Activated naive CD4-positive, alpha-beta T cell treated with anti-CD3 and anti-CD28 coated beads, Interleukin-2, amount 10 ng/mL, durations not matched to agents 7 days and 5 days (primary cell): ENCODE measurements at places on chromosomes 5 and 9.

GRCh38 chr9:107119735-107120134 lies 163.3 kb upstream of the RAD23B start:
- no peak for DNase-seq

- no peak for DNase-seq
These were observed 888 bp downstream of the RABGAP1 start for GRCh38 chr9:122941582-122942234.

GRCh38 chr9:129587487-129588262 lies 33.2 kb downstream of the C9orf50 start:
- no peak for DNase-seq

GRCh38 chr9:115690786-115691496 lies 462.6 kb upstream of the PAPPA start:
- no peak for DNase-seq

DNA sequence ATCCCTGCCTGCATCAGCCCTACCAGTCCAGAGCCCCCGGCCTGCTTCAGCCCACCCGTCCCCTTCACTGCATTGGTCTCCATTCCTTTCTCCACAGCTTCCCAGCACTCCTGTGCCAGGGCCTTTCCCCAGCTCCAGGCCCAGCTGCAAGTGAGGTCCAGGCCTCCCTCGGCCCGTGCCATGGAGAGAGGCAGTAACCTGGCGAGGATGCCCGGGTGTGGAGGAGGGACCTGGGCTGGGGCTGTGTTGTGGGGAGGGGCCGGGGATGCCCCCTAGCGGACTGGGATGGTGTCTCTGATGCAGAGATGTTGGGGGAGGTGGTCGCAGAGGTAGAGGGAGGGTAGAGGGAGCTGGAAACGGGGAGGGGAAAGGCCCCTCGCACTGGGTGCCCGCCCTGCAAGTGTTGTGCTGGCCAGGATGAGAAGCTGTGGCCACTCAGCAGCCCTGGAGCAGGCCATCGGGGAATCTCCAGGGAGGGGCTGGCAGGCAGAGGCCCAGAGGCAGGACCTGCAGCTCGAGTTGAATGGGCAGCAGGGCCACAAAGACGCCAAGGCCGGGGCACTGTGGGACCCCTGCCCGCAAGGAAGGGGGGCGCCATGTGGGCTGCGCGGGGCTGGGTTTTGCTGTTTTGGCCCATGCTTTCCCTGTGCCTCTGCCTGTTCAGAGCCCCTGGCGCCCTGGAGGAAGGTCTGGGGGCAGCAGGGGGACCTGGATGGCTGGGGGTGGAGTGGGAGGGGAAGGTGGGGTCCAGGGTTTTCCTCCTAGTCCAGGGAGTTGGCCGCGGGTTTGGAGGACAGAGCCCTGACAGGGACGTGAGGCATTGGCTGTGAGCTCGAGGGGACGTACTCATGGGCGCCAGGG lies 26.0 kb upstream of the NKD2 start:
- DNase-seq, result no peak

GRCh38 chr9:68964765-68965164 lies 49.1 kb downstream of the PRKACG start:
- no peak for DNase-seq

DNA sequence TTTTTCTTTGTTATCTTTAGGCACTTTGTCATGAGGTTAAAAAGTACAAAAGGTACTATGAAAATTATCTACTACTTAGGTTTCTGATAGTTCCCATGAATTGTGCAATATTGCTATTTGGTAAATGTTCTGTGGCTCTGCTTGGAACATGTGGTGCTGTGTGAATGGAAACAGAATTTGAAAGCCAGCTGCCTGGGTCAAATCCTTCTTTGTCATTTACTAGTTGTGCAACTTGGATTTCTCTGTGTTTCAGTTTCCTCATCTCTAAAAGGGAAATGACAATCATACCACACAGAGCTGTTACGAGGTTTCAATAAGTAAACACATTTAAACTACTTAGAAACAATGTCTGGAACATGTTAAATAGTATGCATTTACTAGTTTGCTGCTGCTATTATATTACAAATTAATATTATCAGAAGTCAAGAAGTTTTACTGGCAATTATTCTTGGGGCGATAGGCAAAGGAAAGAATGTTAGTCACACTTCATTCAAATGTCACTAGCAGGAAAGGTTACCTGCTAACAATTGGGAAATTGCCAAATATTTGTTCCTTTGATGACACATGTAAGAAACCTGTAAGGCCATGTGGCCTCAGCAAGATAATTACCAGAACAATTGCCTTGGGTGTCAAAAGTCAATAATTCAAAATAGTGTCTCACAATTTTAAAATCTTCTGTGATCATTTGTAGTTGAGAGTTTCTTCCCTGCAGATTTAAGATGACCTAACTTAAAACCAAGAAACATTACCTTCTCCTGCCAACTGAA lies 184.8 kb downstream of the KIAA0825 start:
- no peak for DNase-seq

- no peak for DNase-seq
These were observed 261.6 kb upstream of the VLDLR start for GRCh38 chr9:2359891-2360471.

GRCh38 chr5:140165101-140165922 lies 9.7 kb upstream of the CYSTM1 start:
- DNase-seq, result no peak

DNA sequence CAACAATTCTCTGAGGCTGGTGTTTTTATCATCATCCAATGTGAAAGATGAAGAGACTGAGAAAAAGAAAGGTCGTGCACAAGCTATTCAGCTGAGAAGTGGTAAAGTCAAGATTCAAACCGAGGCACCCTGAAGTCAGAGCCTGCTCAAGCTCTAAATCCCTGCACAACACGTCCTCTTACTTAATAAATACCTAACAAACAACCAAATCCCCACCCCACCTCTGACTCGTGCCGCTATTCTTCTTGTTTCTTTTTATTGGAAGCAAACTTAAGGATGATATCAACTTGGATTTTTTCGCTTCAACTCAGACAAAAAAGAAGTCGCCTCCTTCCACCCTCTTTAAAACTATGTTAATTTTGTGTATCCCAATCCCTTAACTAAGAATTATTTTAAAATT lies 140.2 kb downstream of the CEP120 start:
- no peak for DNase-seq

GRCh38 chr9:20872340-20872977 lies 159.0 kb downstream of the HACD4 start:
- no peak for DNase-seq

DNA sequence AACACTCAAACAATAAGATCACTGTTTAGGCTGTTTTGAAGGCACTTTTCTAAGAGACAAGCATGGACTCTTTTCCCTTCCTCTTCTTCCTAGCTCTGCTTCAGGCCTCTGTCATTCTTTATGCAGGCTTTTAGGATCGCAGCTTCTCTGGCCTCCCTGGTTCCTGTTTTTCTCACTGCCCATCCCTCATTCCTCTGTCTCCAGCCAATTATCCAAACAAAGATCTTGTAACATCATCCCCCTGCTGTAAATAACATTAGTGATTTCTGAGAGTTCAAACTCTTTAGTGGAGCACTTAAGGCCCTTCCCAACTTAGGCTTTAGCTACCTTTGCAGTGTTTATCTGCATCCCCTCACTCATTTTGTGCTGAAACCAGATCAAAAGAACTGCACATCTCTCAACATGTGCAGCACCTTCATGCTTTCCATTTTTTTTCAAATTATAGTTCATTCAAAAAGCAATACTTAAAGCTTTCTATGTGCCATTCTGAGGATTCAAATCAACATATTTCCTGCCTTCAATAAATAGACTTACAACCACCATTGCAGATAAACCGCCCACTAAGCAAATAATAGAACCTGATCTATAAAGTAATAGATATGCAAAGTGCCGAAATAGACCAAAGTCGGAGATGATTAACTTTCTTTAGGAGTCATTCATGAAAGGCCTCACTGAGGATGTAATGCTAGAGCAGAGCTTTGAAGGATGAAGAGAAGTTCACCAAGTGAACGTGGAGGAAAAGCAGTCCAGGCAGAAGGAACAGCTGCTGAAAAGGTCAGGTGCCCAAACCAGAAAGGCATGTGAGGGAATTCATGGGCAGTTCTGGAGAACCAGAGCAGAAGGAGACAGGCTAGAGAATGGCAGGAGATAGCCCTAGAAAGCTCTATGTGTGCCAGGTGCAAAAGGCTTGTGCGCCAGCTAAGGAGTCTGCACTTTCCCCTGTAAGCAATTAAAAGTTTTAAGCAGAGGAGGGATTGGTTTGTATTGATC lies 95.8 kb upstream of the ZNF366 start:
- DNase-seq, result no peak

DNA sequence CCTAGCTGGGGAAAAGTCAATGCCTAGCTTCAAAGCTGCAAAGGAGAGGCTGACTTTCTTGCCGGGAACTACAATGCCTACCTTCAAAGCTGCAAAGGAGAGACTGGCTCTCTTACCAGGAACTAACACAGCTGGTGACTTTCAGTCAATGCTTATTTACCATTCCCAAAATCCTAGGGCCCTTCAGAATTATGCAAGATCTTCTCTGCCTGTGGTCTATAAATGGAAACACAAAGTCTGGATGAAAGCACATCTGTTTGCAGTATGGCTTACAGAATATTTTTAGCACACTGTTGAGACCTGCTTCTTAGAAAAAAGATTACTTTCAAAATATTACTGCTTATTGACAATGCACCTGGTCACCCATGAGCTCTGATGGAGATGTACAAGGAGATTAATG lies 259.4 kb downstream of the PLK2 start:
- no peak for DNase-seq

DNA sequence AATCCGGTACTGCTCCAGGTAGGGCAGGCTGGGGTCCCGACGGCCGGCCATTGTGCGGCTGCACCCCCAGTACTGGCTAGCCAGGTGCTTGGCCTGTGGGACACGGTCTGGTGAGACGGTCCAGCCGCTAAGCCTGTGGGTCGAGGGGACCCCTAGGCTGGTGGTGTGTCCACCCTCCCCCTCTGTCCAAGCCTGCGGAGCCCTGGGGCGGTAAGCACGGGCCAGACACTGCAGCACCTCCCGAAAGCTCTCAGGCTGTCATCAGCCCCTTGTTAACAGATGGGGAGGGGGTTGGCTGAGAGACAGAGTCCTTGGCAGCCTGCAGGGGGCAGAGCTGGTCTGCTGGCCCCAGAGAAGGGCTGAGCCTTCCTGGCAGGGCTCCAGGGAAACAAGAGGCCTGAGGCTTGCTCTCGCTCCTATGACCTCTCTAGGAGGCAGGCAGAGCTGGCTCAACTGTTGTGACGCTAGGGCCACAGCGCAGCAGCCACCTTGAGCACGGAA lies 11.8 kb upstream of the MRNIP start:
- DNase-seq, result no peak

DNA sequence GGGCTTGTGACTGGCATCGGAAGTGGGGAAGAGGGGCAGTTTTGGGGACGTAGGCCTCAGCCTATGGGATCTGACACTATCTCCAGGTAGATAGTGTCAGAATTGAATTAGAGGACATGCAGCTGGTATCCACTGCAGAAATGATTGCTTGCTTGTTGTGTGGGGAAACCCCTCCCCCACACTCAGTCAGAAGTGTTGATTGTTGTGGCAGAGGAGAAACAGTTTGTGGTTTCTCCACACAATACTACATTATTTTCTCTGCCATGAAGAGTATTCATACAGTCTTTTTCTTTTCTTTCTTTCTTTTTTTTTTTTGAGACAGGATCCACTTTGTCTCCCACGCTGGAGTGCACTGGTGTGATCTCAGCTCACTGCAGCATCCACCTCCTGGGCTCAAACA lies 113.9 kb downstream of the ARRDC3 start:
- DNase-seq, result peak; percentile 56

GRCh38 chr5:140351609-140352334 lies 5.4 kb upstream of the HBEGF start:
- peak; percentile 69 for DNase-seq

GRCh38 chr5:54547711-54548250 lies 30.2 kb downstream of the SNX18 start:
- DNase-seq, result no peak

- no peak for DNase-seq
These were observed 197.6 kb downstream of the KDM4C start for GRCh38 chr9:6955251-6955921.

DNA sequence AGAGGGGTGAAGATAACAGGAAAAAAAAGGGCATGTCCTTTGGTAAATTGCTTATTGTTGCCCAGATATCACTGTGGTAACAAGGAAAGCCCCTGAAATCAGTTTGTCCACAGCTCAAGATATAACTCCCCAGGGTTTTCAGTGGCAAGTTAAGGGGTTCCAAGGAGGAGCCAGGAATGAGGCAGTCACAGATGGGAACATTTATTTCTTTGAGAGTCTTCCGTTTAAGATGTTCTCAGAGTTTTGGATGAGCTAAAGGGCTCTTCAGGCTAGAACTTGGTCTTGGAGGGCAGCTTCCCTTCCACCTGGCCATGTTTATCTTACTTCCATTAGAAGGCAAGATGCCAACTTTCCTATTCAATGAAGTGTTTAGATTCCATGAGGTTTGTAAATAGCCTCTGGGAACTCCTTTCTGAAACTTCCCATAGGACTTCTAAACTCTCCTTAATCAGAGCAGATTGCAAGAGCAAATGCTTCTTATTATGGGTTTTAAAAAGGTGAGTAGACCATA lies 277.6 kb upstream of the TNC start:
- DNase-seq, result no peak

DNA sequence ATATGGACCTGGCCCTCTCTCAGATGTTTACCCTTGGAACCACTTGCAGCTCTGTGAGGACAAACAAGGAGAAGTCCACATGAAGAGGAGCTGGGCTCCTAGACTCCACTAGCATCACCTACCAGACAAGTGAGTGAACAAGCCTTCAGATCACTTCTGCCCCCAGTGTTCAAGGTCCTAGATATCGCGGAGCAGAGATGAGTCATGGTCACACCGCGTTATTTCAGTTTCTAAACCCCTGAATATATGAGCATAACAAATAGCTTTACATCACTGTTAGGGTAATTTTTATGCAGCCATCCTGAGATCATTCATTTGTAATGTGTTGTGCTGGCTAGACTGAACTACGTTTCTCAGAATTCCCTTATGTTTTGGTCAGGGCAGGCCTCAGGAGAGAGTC lies 77.0 kb upstream of the DAP start:
- DNase-seq, result no peak

DNA sequence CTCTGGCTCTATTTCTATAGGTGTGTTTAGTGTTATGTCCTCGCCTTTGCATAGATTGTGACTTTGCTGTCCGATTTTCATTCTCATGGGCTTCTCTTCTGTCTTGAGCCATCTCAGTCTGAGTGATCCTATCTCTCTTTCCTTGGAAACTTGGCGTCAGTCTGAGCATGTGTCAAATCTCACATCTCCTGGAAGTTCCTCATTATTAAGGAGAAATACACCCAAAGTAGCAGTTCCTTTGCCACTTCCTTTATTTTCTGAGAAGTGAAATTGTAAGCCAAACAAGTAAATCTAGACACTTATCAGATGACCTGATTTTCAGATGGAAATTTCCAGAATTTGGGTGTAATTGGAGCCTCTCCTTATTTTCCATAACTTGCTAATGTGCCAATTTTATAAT lies 126.9 kb upstream of the ANKH start:
- no peak for DNase-seq

- no peak for DNase-seq
These were observed 137.3 kb upstream of the KLF9 start for GRCh38 chr9:70551801-70552200.

- DNase-seq, result no peak
These were observed 285.7 kb downstream of the NR3C1 start for GRCh38 chr5:143117821-143118220.
